ENCODE measurements at places on chromosomes 3 and 15.

DNA sequence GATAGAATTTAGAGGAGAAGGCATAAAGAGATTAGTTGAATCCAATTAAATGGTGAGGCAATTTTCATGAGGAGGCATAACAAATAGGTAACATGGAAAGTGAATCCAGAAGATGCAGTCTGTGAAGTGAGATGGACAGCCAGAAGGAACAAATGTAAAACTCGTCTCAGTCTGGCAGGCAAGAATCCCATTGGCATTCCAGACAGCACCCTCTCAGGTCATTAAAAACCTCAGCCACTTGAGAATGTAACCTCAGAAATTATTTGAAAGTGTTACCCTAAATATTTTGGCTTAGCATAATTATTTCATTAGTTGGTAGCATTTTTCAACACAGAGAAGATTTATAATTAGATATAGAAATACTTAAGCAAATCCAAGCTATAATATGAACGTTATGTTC lies 342.3 kb downstream of the LRRC3B start:
- no peak for DNase-seq

- no peak for DNase-seq
Observed at GRCh38 chr3:61236556-61236955, 14.7 kb downstream of the FHIT start.

GRCh38 chr3:194800002-194800401 lies 114.3 kb downstream of the FAM43A start:
- no peak for DNase-seq

GRCh38 chr3:14245822-14246221 lies 67.2 kb downstream of the LSM3 start:
- DNase-seq: no peak

GRCh38 chr15:70248116-70249025 lies 150.7 kb upstream of the TLE3 start:
- no peak for DNase-seq

- DNase-seq: no peak
Observed at GRCh38 chr15:94526071-94526689, 294.8 kb downstream of the MCTP2 start.

GRCh38 chr3:174097686-174098085 lies 700.1 kb downstream of the NLGN1 start:
- no peak for DNase-seq

DNA sequence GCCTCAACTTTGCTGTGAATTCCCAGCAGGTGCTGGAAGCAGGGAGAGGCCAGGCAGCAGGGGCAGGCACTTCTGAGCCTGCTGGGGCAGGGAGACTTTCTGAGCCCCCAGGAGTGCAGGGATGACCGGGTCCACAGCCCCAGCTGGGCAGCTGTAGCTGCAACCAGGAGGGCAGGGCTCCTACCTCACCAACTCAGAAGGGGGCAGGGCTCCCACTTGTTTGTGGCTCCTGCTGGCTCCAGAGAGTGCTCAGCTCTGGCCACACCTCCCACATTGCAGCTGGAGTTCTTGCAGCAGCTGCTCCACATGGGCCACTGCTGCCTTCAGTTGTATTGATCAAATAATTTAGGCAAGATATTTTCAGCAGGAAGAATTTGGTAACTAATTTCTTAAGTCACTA lies 812.3 kb downstream of the NSUN3 start:
- no peak for DNase-seq

DNA sequence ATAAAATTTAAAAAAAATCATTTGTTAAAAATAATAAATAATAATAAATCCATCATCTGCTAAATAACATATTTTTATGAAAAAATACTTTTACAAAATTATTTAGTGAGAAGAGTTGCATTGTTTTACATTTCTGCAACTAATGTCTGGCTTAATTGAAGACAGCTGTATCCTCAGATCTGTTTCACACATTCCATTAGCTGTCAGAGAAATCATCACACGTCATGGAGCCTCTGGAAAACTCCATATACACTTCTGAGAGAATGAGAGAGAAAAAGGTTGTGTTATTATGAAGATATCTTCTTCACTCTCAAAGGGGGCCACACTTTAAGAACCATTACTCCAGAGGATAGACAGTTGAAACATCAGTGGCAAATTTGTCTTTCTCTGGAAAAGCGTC lies 40.8 kb downstream of the CMSS1 start:
- no peak for DNase-seq

DNA sequence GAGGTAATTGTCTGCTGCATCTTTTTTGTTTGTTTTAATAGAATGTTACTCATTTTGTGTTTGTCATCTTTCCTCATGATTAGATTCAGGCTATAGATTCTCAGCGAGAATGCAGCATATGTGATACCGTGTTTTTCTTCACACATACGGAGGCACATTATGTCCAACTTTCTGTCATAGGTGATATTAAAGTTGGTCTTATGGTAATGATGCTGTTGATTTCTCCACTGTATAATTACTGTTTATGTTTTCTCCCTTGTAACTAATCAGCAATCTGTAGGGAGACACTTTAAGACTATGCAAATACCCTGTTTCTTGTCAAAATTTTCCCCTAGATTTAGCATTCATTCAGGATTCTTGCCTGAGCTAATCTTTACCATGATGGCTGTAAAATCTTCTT lies 87.6 kb downstream of the CLDN1 start:
- no peak for DNase-seq

- DNase-seq: peak; percentile 71
Observed at GRCh38 chr15:40582726-40583246, 11.3 kb upstream of the KNL1 start.

DNA sequence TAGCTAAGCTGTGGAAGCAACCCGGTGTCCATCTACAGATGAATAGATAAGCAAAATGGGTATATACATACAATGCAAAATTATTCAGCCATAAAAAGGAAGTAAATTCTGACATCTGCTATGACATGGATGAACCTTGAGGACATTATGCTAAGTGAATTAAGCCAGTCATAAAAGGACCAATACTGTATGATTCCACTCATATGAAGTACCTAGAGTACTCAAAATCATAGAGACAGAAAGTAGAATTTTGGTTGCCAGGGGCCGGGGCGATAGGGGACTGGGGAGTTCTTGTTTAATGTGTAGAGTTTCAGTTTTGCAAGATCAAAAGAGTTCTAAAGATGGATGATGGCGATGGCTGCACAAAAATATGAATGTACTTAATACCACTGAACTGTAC lies 10.3 kb downstream of the EID1 start:
- DNase-seq: no peak

DNA sequence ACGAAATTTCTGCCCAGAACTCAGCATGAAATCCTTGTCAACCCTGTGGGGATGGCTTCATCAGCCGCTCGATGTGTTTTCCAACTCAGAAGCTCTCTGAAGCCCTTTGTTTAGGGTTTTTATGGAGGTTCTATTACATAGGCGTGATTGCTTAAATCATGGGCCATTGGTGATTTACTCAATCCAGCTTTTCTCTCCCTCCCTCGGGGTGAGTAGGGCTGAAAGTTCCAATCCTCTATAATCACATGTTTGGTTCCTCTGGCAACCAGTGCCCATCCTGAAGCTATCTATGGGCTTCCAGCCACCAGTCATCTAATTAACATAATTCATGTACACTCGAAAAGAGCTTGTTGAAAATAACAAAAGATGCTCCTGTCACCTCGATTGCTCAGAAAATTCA lies 51.6 kb downstream of the GATM start:
- DNase-seq: no peak

DNA sequence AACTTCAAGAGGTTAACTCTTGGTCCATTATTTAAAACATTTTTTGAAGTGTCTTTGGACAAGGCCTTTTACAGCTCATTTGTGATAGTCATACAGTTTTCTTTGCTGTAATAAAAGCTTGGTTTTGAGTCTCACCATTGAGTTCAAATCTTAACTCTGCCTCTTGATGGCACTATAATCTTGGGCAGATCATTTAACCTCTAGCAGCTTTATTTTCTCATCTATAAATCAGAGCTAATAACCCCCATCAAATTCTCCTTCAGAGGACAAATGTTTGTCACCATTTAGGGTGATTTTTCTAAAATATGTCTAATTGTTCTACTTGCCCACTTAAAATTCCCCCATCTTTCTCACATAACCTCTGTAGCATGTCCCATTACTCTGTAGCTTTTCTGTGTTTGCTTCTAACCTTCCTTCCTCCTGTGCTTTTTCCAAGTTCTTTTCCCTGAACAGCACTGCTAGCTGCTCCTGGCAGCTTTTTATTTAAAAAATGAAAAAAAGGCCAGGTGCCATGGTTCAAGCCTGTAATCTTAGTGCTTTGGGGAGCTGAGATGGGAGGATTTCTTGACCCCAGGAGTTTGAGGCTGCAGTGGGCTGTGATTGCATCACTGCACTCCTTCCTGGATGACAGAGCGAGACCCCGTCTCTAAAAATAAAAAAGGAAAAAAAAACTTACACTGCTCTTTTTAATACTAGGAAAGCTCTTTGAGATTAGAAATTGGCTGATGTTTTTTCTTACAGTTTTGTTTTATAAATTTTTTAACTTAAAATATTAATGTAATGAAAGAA lies 28.5 kb downstream of the UBE2E1 start:
- DNase-seq: no peak

DNA sequence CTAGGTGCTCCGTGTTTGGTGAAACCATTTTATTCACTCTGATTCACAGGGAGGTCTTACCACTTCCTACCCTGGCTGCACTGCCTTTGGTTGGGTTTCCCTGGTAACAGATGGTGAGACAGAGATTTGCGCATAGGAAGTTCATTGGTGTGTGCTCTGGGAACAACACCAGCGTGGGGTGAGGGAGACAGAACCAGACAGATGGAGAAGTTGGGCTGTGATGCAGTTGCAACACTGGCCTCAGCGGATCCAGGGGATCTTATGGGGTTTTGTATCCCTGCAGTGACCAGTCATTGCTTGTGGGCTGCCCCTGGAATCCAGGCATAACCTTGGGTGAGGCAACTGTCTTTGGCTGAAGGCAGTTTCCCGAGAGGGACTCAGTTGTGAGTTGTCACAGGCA lies 12.5 kb upstream of the IL16 start:
- no peak for DNase-seq

DNA sequence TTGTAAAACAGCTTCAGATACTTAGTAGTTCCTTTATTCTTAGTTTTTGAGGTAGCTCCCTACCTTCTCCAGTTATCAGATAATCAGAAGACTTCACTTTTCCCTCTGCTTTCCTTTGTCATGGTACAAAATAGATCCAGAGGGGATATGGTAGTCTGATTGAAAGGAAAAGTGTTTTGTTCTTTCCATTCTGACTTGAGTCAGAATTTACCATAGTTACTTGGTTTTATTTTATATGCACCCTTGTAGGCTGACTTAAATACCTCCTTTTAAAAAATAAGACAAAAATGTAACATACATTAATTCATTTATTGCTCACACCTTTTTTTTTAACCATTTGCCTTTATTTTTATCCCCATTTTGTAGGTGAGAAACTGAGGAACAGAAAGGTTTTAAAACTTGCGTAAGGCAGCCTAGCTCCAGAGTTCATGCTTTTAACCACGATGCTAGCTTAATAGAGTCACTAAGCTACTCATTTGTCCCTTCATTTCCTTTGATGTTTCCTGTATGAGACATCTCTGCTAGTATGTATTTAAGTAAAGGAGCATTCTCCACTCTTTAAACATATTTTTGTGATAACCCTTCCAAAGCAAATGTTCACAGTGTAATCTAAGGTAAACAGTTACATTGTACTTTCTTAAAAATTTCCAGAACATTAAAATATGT lies 187.5 kb downstream of the KLHL25 start:
- no peak for DNase-seq

DNA sequence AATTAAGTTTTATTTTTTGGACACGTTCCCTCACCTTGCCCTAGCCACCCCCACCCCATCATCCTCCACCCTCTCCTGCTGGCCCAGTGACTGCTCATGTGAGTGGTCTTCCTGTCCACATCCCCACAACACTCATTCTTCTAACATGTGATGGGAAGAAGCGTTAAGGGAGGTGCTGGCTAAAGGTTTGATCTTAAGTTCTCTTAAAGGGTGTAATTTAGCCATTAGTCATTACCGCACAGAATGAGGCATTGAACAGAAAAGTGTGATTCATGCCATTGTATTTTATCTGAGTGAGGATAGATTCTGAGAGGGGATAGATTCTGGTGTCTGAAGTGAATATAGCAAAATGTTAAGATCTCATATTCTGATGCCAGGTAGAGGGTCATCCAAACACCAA lies 272.9 kb upstream of the TPM1 start:
- DNase-seq: no peak

DNA sequence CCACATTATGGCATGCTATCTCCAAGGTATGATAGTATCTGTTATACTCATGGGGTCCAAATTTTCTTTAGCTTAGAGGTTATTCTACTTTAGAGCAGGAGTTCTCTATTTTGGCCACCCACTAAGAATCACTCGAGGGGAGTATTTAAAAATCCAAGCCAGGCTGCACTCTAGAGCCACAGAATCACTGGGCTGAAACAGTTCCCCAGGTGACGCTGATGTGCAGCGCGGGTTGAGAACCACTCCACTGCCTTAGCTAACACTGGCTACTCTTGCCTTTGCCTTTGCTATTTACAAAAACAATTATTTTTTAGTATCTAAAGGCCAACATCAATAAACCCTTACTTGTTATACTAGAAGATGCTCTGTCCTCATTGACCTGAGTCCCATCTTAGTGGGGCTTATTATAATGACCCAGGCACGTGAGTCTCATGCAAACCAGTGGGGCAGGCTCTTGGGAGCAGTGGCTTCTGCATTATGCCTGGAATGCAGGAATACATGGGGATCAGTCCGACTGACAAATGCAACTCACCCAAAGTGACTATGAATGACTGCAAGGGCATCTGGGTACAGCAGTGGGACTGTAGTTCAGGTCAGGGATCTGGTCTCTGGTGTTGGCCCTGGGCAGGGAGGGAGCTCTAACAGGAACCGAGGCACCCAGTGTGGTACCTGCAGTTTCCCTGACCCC lies 21.7 kb upstream of the CGNL1 start:
- DNase-seq: no peak

DNA sequence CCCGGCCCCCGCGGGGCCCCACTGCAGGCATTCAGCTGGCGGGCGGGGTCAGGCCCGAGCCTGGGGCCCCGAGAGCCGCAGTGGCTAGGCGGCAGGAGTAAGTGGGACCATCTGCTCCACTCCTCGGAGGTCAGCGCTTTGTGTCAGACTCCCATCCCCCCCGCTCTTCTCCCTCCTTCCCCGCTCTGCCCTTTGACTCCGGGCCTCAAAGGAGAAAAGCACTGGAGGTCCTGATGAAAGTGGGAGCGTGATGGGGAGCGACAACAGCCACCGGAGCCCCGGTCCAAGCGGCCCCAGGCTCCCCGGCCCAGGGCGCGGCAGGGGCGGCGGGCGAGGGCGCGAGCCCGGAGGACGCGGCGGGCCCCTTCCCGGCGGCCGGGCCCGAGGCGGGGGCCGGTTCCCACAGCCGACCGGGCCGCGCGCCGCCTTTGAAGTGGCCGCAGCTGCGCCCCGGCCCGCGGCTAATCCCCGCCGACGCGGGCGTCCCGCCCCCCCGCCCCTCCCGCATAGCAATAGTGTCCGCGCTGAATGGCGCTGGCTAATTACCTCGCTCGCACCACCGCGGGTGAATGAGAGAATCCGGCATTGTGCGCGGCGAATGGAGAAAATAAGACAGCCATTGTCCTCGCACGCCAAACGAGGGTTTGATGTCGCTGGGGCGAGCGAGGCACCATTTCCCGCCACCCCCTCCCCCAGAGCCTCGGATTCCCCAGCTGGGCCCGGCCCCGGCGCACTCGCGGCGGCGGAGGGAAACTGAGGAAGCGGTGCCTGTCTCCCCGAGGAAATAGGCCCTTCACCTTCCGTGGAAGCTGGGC lies 22.4 kb downstream of the IGDCC3 start:
- DNase-seq: peak; percentile 52

- DNase-seq: no peak
Observed at GRCh38 chr15:68525815-68526214, 53.0 kb upstream of the CORO2B start.

Measured in muscle of back (tissue), 13 donors.